Iris pigment epithelial cell (primary cell): ENCODE measurements at places on chromosomes 12 and 14.

DNA sequence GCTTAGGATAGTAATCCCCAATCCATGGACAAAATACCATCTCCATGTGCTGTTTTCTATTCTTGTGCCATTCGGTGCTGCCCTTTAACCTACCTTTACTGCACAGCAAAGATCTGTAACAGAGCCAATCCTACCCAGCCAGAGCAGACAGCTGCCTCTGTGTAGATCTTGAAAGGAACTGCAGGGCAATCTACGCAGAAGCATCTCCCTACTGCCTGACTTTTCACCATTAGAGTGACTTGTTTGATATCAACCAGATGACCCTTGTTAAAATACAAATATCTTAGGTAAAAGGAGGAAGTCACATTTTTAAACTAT lies 33.9 kb upstream of the PPM1A start:
- DNase-seq: no peak

DNA sequence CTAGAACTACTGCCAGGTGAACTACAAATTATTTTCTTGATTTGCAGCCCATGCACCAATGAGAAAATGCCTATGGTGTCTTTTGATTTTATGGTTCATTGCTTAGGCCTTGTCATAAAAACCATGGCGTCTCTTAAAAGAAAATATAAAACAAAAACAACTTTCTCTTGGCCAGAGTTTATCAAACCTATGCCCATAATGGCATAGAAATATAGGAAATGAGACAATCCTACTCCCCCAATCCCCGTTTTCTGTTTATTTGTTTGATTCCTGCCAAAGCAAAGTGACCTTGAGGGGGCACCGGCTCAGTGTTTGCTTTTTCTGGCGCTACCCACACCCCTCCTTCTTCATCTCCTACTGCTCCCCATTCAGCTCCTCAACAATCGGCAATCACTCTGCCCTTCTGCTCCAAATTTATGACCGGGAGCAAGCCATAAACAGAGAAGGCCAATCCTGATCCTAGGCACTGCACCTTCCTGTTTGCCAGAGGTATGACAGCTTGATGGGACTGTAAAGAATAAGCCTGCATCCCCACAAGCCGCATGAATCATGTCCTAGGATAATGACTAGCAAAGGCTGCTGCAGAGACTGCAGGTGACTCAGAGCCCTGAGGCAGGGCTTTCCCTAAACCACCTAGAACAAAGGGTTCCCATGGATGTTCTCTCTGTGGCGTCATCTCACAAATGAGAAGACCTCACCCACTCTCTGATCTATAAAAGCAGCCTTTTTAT lies 874.9 kb downstream of the NRXN3 start:
- peak; percentile 90 for DNase-seq

DNA sequence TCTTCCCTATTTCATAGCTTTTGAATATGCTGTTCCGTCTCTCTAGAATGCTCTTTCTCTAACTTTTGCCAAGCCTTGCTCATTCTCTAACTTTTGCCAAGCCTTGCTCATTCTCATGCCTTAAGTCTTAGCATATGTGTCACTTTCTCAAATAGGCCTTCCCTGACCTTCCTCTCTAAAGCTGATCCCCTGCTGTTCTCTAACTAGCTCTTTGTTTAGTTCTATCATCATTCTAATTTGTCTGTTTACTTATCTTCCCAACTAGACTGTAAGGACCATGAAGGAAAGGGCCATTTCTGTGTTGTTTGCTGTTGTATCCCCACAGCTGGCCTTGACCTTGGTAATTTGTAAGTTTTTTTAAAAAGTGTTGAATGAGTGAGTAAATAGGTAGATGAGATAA lies 71.1 kb downstream of the ZNF641 start:
- no peak for DNase-seq

GRCh38 chr12:122726080-122726558 lies 4.5 kb downstream of the HCAR1 start:
- DNase-seq: peak; percentile 43

- no peak for DNase-seq
Observed at GRCh38 chr14:73383356-73383755, 75.0 kb downstream of the NUMB start.

DNA sequence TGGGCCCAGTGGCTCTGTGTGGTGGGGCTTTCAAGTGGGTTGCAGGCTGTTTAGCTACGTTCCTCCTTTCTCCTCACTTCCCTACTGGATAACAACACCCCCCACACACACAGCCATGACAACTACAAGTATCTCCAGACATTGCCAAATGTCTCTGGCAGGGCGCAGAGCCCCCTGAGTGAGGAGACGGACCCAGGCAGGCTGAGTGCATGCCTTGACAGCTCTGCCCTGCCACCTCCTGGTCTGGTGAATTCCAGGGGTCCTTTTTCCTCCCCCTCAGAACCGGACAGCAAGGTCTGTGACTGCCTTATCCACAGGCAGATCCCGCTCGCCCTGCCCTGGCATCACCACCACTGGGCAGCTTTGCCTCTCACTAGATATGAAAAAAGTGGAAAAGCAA lies 276.5 kb downstream of the TMEM132C start:
- no peak for DNase-seq

DNA sequence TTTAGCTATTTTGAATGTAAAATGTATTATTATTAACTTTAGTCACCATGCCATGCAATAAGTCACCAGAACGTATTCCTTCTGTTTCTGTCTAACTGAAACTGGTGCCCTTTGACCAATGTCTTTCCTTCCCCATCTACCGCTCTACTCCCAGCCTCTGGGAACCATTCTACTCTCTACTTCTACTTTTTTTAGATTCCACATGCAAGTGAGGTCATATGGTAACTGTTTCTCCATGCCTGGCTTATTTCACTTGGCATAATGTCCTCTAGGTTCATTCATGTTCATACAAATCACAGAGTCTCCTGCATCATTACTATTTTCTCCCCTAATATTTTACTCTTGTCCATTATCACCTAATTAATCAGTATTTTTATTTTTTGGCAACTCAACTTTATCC lies 160.1 kb downstream of the TMX1 start:
- no peak for DNase-seq

GRCh38 chr14:95998656-95999055 lies 40.5 kb upstream of the C14orf132 start:
- peak; percentile 45 for DNase-seq

DNA sequence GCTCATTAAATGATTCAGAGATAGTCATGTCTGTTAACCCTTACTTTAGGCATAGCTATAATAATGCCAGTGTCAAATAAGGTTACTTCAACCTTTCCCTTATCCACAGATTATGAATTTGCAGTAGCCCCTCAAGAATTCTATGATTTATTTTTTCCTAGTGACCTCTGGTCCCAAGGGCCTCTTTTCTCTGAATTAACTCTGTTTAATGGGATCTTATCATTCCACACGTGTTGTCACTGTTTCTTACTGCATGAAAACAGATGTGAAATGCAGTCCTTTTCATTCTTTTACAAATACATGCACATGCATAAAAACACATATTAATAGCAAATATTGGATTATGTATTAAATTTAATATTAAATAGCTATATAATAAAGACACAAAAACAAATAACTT lies 667.7 kb upstream of the FOXG1 start:
- DNase-seq: no peak

GRCh38 chr12:30792648-30793499 lies 38.1 kb upstream of the CAPRIN2 start:
- DNase-seq: peak; percentile 76

DNA sequence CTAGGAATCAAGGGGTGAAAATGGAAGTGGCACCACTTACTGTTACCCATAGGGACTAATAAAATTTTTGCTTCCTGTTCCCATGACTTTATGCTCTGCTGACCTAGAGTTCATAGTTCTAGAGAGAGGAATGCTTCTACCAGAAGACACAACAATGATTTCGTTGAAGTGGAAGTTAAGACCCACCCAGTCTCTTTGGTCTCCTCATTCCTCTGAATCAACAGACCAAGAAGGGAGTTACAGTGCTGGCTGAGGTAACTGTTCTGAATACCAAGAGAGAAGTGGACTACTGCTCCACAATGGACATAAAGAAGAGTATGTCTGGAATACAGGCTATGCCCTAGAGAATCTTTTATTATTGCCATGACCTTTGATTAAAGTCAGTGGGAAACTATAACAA lies 23.5 kb upstream of the DYRK2 start:
- peak; percentile 15 for DNase-seq

DNA sequence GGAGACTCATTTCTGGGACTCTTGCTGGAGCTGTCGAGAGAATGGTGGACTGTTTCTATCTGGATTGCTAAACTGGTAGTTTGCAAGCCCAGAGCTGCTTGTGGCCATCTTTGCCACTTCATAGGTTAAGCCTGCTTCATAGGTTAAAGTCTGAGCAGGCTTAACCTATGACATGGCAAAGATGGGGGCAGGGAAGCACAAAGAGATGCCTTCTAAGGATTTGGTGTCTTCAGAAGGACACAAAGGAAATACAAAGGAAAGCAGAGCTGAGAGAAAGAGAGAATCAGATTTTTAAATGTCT lies 78.4 kb upstream of the MAX start:
- no peak for DNase-seq

- no peak for DNase-seq
Observed at GRCh38 chr12:53056296-53056695, 6.4 kb downstream of the TNS2 start.

DNA sequence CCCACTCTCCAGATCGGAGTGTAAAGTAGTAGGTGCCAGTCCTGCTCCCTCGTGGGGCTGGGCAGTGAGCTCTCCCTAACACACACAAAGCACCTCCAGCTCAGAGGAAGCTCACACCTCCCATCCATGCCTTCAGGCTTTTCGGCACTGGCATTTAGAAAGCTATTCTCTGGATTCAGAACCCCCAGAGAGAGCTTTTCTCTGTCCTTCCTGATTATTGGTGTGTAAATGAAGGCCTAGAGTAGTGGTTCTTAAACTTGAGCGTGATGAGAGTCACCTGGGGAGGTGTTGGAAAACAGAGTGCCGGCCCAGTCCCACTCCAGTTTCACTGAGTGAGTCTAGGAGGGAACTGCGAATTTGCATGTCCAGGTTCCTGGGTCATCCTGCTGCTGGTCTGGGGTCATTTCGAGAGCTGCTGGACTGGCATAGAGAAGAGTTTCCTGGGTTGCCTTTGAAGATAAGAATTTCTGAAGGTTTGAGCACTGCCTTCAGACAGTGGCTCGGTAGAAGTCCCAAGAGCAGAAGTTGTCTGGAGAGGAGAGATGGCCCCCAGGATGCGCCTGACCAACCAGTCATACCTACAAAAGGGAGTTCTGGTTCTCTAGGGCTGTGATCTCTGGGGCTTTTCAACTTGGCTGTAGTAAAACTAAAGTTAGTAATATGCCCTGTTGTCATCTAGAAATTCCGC lies 15.1 kb downstream of the CD9 start:
- no peak for DNase-seq

DNA sequence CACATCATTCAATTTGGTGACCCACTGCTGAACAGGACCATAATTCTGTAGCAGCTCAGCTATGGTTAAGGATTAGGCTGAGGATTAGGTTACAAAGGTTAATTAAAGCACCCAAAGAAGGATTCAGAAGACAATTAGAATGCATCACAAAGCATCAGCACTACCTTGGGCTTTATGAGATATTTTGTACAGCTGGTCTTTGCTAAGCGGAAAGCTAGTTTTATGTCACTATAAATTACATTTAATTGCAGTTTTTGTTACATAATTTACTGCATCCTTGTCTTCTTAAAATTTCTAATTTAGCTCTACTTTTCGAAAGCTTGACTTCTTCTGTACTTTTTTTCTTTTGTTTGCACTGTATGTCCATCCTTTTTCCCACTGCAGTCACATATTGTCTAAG lies 711.5 kb downstream of the RPS29 start:
- DNase-seq: no peak

GRCh38 chr14:102451064-102451352 lies 58.6 kb downstream of the ANKRD9 start:
- DNase-seq: no peak

- peak; percentile 83 for DNase-seq
Observed at GRCh38 chr14:49970474-49971147, 77.7 kb downstream of the ARF6 start.

DNA sequence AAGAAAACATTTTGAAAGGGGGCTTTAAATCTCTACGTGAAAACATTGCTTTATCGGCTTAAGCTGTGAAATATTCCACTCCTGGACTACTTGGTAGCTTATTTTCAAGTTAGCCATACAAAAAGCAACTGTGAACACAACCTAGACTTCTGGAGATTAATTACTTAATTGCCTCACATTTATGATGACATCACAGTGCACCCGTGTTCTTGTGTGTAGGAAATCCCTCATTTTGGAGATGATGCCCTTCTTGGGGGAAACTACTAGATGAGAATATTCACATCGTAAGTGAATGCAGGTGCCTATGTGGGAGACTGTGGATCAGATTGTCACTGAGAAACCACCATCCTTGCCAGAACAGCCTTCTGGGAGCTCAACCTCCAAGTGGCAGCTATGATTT lies 10.5 kb upstream of the B4GALNT3 start:
- no peak for DNase-seq

DNA sequence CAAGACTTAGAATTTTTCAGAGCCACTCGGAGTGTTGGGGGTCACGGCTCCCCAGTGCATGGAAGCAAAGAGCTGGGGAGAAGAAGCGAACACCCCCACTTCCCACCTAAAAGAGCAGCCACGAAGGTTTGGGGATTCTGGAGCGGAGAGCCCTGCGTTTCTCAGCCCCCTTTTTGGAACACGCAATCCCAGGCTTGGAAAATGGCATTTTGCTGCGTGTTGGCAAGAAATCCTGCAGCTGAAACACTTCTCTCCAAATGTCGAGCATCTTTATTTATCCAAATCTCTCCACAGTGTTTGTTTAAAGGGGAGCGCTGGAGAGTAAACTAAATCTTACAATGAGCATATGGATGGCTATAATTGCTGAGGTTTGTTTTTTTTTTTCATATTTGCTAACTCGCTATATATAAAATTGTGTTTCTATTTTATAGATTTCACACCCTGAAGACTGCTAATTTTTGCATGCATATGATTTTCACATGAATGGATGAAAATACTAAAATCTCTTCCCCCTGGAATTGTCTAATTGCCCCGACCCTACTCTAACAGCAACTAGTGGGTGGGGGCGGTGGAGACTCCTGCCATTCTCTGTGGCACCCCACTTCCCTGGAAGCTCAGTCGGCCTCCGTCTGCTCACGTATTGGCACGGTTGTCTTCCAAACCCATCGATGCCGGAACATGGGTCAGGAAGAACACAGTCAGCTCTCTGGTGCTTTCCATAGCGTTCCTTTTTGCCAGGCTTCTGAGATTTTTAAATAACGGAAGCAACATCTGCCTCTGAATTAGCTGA lies 120.5 kb downstream of the GCH1 start:
- no peak for DNase-seq

GRCh38 chr12:48716168-48716492 lies 377 bp downstream of the CCNT1 start:
- DNase-seq: no peak

GRCh38 chr12:131140697-131141096 lies 187.0 kb downstream of the ADGRD1 start:
- DNase-seq: no peak

DNA sequence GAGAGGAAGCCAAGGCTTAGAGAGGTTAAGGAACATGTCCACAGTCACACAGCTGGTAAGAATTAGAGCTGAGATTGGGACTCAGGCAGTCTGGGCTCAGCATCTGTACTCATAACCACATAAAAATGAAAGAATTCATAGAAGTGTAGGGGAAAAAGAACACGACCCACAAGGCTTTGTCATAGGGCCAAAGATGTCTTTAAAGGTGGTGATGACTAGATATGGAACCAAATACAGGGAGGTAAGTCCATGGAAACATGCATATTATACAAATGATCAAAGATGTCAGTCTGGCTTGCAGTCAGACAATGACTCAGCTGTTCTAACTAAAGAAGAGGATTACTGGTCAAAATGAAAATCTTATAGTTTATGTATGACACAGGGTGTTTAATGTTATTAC lies 7.2 kb upstream of the SSPN start:
- DNase-seq: peak; percentile 87

GRCh38 chr14:95392841-95393240 lies 73.1 kb upstream of the CLMN start:
- DNase-seq: no peak

GRCh38 chr14:66038618-66039017 lies 447.6 kb upstream of the CCDC196 start:
- DNase-seq: peak; percentile 49
